ENCODE measurements at places on chromosomes 1 and 21.
A peak's percentile ranks its signal among the peaks of the same experiment; 100 is the strongest.

- no peak for DNase-seq
Observed at GRCh38 chr1:10909697-10910680, 102.5 kb upstream of the TARDBP start.

GRCh38 chr1:26284597-26285347, 4.9 kb downstream of the SH3BGRL3 start:
- no peak for DNase-seq

GRCh38 chr21:16911166-16911607, 601.7 kb upstream of the CXADR start:
- DNase-seq: no peak

DNA sequence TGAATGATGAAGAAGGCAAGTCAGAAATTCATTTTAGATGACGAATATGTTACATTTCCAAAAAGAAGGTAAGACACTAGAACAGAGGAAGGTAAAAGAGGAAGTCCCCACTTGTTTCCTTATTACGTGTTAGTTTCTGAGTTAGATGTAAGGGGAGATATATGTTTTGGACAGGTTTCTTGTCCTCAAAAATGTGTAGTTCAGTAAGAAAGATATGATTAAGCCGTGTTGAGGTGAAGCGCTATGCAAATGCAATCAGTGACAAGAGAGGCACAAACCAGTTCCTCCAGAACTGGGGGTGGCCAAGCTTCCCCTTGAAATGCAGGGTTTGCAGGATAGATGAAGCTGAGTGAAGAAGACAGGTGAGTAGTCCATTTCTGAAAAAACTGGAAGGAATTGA, 293.3 kb upstream of the RUNX1 start:
- no peak for DNase-seq

DNA sequence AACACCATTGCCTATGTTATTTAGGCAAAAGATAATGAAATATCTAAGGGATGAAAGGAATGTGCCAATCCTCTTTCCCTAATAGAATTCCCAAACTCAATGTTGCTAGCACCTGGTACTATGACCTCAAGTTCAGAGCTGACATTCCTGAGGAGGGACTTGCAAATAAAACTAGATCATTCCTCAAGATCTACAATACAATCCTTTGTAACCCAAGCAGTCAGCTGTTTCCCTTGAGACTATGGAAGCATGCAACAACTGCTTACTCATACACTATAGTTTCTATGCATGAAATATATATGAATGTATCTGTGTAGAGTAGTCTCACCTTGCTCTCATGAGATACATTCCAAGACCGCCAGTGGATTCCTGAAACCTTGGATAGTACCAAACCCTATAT, 65.0 kb downstream of the ABL2 start:
- no peak for DNase-seq

GRCh38 chr1:154998818-154999570, 3.6 kb upstream of the ZBTB7B start:
- peak; percentile 85 for DNase-seq

DNA sequence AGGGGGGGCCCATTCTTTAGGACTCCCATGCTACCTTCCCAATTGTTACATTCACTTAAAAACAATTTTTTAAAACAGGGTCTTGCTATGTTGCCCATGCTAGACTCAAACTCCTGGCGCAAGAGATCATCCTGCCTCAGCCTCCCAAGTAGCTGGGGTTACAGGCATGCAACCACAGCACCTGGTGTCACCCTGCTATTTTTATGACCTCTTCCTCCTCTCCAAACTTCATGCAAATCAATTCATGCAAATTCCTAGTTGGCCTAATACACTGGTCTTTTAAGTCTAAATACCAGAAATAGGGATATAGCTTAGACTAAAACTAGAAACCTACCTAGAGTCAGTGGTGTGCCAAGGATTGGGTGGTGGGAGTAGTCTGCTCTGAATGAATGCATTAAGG, 30.1 kb downstream of the CDKN2C start:
- DNase-seq: no peak

GRCh38 chr1:163709636-163710035, 387.9 kb downstream of the NUF2 start:
- no peak for DNase-seq

DNA sequence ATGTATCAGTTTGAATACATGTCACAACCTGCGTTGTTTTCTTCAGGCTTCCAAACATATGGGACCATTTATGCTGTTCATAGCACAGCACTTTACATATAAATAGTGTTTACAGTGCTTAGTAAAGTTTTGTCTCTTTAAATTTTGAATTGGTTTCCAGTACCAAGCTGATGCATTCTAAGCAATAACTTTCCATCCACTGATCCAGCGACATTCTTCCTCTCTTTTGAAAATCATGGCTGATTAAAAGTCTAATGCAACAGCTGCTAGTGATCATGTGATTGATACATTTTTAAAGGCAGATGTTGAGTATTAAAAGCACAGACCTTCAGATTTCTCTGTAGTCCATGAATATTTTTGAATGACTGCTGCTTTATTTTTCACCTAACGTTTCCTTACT, 154.9 kb downstream of the PTPRC start:
- DNase-seq: no peak

- no peak for DNase-seq
Observed at GRCh38 chr1:41616563-41616962, 132.1 kb upstream of the EDN2 start.

DNA sequence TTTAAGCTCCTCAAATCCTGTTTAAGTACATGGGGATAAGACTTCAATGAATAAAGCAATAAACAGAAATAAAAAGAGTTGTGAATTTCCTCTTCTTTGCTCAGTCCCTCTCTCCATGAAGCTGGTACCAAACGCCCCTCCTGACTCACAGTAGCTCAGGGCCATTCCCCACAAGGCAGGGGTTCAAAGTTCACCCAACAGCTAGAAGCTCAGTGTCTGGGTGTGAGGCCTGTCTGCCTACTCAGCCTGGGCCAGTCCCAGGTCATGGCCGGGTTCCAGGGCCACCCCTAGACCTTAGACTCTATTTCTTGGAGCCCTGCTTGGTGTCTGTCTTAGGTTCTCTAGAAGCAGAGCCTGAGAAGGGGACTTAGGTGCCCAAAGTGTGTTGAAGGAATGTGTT, 251.5 kb downstream of the GRIK3 start:
- DNase-seq: no peak

Measured in right forelimb (tissue), 1 donor.